Activated CD8-positive, alpha-beta T cell treated with anti-CD3 and anti-CD28 coated beads for 36 hours (primary cell): ENCODE measurements at places on chromosomes 1 and 21. TPM values are rescaled to one million over a fixed set of nuclear protein-coding genes. Genes with fewer than 3 reads are reported as not detected.

Gene ZNF683
- 0.69 TPM for total RNA-seq

Gene DDOST
- total RNA-seq = 159 TPM

Gene LINGO4
- not detected for total RNA-seq

Gene ADGRL2
- total RNA-seq = not detected

DNA sequence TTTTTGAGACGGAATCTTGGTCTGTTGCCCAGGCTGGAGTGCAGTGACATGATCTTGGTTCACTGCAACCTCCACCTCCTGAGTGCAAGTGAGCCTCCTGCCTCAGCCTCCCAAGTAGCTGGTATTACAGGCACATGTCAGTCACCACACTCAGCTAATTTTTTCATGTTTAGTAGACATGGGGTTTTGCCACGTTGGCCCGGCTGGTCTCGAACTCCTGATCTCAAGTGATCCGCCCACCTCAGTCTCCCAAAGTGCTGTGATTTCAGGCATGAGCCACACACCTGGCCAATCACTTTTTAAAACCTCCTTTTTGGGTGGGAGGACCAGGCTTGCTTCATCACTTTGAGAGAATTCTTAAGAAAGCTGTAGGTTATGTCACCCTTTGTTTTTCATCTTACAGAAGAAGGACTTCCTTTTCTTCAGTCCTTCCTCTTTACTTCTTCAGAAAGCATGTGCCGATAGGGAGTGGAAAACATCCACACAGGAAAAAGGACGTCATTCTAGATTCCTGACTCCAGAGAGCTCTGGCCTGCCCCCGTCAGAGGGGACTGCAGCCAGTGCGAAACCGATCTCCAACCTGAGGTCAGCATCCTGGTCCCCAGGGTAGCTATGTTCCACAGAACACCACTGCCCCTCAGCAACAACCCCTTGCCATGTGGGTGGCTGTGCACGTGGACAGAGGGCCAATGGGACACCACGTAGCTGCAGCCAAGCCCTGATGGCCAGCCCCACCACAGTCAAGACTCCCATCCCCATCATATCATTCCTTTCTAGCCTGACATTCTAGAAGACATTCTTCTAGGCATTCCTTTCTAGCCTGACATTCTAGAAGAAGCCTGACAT lies 21.9 kb downstream of the NCF2 start:
- DNase-seq = no peak

GRCh38 chr21:28687586-28687985 lies 305.1 kb downstream of the LTN1 start:
- DNase-seq = no peak

GRCh38 chr1:5513179-5513578 lies 479.0 kb downstream of the NPHP4 start:
- DNase-seq = no peak

GRCh38 chr1:171160639-171161354 lies 24.3 kb upstream of the FMO2 start:
- no peak for DNase-seq

DNA sequence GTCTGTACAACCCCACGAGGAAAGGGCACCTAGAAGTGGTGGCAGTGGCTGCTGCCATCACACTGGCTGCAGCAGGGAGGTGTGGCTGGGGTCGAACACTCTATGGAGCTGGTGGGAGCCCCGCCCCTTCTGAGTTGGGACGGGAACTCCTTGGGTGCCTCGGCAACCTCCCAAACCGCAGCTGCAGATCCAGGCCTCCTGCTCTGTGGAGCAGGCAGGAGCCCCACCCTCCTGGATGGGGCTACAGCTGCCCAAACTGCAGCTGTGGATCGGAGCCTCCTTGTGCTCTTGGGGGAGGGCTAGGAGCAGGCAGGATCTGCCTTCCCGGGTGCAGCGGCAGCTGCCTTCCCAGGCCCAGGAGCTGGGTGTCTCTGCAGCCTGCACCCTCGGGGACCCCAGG lies 38.9 kb upstream of the TARDBP start:
- DNase-seq = no peak
